Heart right ventricle (tissue), 16 donors: ENCODE measurements at places on chromosomes 6 and 20. TPM values are rescaled to one million over a fixed set of nuclear protein-coding genes. Genes with fewer than 3 reads are reported as not detected.

- DNase-seq = peak; percentile 5
Measured at GRCh38 chr6:125597411-125598253, 151.8 kb upstream of the HEY2 start.

DNA sequence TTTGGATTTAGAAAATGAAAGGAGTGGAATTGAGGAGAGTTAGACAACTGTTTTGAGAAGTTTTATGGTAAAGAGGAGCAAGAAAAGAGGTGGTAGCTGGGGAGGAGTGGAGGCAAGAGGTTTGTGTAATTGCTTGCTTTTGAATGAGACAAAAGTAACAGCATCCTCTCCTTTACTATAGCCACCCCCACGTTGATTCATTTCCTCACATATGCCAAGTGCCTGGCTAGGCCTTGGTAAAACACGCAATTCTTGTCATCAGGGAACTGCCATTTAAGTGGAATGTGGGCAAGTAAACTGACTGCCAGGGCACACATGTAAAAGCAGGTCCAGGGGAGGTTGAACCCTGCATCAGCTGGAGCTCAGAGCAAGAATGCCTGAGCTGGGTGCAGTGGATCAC, 4.1 kb downstream of the MTRES1 start:
- DNase-seq = no peak

DNA sequence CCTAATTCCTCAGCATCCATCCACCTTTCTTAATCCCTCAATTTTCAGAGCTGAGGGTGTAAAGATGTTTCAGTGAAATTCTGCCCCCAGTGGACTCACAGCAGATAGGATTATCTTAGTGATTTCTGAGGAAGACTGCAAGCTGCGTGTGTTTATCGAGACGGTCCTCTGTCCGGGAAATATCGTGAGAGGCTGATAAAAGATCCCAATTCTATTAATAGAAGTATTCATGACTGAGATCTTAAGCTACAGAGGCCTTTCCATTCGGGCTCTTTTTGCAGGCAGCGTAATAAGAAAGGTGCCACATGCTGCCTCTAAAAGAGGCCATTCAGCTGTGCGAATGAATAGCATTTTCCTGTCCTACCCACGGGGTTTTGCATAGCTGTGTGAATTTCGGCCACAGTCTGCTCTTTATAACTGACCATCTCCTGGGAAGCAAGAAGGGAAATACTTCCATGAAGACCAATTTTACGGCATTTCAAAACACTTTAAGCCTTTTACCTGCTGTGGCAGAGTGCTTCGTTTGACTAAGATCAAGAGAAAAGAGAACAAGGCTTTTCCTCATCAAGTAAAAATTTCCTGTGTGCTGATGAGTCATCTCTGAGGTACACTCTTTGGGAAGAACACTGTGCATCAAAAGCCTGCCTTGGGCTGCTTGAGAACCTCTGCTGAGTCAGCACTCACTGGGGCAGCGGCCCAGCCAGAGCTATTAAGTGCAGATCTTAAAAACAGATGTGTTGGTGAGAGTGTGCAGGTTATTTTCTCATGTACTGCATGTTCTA, 208.8 kb downstream of the ARHGAP18 start:
- DNase-seq = peak; percentile 25

DNA sequence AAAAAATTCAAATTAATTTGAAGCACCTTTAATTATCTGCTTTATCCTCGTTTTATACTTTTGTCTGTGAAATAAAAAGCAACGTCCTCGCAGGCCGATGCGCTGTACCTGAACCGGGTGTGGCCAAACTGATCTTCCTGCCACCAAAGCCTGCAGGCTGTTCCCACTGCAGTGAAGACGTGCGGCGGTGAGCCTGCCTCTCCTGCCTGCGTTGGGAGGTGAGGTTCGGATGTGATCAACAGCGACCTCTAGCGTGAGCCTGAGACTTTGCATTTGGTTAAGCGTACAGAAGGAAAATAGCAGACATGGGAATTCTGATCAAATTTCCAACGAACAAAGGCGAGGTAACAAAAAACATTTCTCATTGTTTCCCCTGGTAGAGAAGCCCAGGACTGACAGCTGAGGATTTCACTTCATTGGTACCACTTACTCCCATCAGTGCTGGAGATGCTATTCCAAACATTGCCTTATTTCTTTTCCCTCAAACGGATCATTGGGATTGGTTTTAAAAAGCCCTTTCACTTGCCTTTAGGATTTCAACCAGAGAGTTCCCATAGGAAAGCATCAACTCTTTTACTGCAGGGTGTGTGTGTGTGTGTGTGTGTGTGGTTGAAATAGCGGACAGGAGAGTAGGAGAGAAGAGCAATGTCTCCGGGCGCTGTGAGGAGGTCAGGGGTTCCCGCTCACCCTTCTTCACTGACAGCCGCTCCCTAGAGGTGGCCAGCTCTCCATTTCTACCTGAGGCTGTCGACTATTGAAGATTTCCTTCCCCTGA, 56.6 kb upstream of the CCN6 start:
- peak; percentile 77 for DNase-seq

The CCN6 gene
- not detected for total RNA-seq
